ENCODE measurements at places on chromosomes 12 and 14.

DNA sequence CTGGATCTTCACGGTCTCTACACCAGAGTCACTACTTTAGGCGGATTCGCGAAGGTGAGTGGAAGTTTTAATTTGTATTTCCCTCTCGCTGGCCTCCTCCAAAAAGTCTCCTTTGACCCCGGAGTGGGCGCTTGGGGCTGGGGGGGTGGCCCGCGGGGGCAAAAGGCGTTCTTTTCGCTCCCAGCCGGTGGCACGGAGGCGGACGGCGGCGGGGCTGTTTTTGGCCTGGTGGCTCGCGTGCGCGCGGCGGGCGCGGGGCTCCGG, 510 bp downstream of the ARID2 start:
- DNase-seq: peak; percentile 33

DNA sequence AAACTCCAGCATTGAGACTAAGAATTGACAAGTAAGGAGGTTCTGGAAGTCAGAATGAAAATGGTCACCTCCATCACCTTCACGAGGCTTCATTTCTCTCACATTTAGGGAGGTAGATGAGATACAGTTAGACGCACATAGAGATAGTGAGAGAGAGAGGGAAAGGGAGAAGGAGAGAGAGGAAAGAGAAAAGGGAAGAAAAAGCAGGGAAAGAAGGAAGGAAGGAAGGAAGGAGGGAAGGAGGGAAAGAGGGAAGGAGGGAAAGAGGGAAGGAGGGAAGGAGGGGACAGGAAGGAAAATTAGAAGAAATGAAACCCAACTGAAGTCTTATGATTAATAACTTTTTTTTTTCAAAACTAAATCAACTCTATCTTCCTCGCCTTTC, 10.7 kb upstream of the FOXG1 start:
- DNase-seq: no peak

- no peak for DNase-seq
Observed at GRCh38 chr12:51388846-51389245, 2.4 kb downstream of the GALNT6 start.

DNA sequence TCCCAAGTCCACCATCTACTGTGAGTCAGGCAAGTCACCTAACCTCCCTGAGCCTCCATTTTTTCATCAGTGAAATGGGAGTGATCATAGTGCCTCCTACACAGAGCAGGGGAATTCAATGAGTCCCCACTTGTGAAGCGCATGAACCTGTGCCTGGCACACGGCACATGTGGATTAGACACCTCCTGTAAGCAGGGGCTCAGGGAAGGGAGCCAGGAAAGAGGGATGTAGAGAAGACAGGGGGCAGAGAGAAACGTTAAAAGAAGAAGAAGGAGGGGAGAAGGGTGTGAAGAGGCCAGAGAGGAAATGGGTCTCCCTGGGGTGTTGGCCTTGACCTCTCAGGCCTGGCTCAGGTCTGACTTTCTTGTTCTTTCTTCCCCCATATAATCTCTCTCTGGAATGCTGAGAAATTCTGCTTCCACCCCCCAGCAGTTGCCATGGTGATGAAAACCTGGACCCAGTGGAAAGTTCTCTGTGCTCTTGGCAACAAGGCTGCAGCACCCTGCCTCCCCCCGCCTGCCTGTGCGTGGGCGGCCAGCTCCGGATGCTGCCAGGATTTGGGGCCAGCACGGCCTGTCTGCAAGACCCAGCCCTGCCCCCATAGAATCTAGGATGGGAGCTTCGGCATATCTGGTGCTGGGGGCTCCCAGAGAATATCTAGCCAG, 94.5 kb downstream of the CALM1 start:
- no peak for DNase-seq

GRCh38 chr12:130204541-130204953, 42.3 kb downstream of the FZD10 start:
- no peak for DNase-seq

DNA sequence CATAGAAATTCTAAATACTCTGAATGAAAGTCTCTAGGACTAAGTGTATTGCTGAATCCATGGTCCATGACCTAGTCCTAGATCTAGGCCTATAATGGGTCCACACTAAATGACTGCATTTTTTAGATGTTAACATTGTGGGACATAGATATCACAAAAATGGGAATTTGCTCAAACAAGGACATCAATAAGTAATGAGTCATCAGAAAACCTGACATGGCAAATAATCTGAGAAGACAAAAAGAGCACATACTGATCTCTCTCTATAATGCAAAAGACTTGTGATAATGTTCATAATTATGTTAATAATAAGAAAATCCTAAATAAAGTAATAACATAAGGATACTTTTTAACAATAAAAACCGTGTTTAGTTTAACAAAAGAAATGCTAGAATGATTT, 1168.4 kb downstream of the FSCB start:
- DNase-seq: no peak

DNA sequence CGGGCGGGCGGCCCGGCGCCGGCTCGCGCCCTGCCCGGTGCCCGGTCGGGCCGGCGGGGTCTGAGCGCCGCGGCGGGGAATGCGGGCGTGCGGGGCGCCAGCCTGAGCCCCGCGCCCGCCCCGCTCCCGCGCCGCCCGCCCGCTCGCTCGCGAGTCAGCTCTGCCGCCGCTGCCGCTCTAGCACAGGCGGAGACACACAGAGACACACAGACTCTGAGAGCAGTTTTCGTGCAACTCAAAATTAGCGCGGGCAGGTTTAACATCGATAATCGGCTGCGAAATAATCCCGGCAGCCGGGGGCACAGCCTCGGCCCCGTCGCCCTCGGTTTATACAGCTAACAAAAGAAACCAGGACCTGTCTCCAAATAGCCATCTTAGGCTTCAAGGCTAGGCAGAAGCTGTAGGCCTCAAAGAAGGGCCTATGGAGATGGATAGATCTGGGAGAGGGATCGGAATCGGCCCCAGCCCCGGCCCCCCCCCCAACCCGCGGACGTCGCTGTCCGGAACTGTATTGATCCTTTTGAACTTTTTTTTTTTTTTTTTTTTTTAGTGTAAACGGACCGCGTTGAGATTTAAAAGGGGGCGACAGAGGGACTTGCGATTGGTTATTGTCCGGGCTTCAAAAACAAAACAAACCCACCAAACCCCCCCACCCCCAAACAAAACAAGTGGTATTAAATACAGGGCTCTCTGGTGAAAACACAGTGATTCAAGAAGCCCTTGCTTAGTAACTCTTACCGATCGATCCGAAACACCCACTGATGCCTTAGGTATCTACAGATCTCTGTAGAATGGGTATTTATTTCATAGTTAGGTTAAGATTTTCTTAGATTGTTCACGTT, 1.1 kb downstream of the ARID2 start:
- peak; percentile 40 for DNase-seq

DNA sequence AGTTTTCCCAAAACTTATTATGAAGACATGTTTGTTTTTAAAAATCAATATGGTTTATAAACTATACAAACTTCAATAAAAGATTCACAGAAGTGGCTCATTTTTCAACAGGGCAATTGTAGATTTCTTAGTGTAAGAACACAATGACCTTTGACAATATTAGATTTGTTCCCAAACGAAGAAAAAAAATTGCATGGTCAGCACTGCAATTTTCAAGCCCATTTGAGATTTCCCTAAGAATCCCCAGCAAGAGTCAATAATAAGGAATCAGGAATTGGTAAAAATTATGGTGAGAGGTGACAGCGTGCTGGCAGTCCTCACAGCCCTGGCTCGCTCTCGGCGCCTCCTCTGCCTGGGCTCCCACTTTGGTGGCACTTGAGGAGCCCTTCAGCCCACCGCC, 145.8 kb downstream of the DERA start:
- no peak for DNase-seq

GRCh38 chr12:53995378-53996239, 4.4 kb upstream of the HOXC9 start:
- no peak for DNase-seq

- no peak for DNase-seq
Observed at GRCh38 chr14:56855891-56856461, 45.7 kb upstream of the OTX2 start.

DNA sequence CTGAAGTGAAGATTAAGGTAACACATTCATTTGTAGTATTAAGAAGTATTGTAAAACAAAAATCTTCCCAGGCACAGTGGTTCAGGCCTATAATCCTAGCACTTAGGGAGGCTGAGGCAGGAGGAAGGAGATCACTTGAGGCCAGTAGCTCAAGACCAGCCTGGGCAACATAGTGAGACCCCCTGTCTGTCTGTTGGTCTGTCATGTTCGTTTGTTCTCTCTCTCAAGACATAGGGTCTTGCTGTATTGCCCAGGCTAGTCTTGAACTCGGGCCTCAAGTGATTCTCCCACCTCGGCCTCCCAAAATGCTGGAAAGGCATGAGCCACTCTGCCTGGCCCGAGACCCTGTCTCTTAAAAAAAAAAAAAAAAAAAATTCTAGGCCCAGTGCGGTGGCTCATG, 6.7 kb downstream of the TULP3 start:
- DNase-seq: no peak

DNA sequence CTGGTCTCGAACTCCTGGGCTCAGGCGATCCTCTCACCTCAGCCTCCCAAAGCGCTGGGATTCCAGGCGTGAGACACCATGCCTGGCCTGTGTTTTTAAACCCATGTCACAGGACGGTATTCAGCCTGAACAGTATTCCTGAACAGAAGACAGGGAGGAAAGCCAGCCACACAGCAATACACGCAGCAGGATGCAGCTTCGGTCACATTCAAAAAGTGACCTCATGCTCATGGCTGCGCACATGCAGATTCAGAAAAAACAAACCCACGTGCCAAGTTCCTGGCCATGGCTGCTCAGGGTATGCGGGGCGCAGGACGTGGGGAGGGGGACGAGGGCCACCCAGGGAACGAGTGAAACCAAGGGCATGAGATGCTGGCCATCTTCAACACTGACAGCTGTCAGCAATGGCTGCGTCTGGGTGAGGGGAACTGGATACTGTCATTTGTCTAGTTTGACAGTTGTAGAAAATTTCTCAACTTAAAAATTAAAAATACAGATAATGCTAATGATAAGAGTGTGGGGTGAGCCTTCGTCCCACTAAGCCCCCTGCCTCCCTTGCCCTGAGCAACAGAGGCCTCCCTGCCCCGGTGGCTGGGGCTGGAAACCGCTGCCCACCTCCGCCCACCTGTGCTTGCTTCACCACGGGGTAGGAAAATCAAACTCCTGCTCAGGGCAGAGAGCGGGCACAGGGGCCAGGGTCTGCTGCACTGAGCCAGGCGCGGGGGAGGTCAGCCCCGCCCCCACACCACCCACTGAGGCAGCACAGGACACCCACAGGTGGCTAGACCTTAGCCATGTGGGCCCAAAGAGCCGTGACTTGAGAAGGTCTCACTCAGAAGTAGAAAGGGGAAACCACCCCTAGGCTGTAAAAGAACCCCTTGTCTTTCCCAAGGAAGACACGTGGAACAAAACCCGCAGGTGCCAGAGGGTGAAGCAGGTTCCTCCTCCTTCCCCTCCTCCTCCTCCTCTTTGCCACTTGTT, 84.2 kb downstream of the SCARB1 start:
- no peak for DNase-seq

- DNase-seq: no peak
Observed at GRCh38 chr12:131895640-131896079, 1.2 kb downstream of the ULK1 start.

GRCh38 chr14:100523843-100524169, 63.4 kb downstream of the BEGAIN start:
- DNase-seq: no peak

DNA sequence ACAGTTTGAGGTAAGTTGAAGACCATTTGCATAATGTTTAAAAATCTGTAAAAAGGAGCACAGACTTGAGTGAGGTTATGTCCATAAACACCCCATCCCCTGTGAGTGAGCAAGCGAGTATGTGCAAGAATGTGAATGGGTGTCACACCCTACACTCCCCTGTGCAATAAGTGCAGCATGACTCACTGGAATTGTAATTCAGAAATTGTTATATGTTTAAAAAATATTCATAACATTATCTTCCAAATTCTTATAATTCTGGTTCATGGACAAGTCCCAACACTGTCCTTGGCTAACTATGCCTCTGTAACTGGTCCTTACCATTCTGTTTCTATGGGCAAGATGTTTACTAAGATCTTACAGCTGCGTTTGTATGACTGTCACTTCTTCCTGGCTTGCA, 207.8 kb upstream of the FAR2 start:
- no peak for DNase-seq

DNA sequence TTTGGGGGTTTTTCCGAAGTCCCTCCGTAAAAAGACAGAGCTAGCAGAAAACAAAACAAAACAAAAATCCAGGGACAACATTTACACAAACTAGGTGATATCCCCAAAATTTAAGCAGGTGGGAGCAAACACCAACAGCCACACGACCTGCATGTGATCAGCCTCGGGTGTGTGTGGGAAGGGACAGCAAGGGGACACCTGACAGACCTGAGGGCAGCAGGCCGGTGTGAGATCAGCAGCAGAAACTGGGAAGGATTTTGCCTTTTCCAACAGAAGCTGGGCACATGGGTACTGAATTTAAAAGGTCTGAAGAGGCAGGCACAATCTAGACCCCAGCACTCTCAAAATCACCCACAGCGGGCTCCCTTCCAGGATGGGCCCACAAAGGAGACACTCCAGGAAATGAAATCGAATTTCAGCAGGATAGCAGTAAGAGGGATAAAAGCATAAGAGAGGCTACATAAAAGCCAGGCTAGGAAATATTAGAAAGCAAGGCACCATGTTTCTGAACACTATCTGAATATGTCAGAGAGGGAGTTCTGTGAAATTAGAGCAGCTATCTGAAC, 36.5 kb upstream of the SELPLG start:
- no peak for DNase-seq

GRCh38 chr12:102298022-102298421, 100.4 kb upstream of the PMCH start:
- DNase-seq: no peak

GRCh38 chr14:101861464-101861863, 100.0 kb downstream of the PPP2R5C start:
- DNase-seq: no peak

- no peak for DNase-seq
Observed at GRCh38 chr14:60632777-60633176, 16.5 kb downstream of the SIX1 start.

DNA sequence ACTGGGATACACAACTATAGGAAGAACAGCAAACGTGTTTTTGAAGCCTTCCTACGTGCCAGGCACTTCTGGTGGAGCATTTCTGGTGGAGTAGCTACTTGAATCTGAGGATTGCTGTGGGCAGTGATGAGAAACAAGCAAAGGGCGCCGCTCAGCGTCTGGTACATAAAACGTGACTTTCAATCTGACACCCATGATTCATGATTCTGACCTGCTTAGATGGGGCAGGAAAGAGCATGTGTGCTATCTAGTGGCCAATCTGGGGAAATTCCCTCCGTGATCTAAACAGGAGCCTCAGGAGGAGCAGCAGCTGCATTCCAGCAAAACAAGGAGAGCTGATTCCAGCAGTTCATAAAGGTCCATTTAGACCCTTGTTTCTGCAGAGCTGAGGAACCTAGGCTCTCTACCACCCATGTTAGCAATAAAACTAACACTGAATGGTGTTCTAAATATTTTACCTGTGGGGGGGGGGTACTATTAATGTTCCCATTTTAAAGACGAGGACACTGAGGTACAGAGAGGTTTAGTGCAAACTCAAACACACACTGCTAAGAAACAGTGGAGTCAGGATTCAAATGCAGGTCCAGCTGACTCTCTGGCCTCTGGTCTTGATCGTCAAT, 37.8 kb downstream of the PAH start:
- DNase-seq: no peak
